ENCODE measurements at places on chromosomes 3 and 15.

GRCh38 chr3:127732303-127732702 lies 59.6 kb downstream of the ABTB1 start:
- DNase-seq = no peak

DNA sequence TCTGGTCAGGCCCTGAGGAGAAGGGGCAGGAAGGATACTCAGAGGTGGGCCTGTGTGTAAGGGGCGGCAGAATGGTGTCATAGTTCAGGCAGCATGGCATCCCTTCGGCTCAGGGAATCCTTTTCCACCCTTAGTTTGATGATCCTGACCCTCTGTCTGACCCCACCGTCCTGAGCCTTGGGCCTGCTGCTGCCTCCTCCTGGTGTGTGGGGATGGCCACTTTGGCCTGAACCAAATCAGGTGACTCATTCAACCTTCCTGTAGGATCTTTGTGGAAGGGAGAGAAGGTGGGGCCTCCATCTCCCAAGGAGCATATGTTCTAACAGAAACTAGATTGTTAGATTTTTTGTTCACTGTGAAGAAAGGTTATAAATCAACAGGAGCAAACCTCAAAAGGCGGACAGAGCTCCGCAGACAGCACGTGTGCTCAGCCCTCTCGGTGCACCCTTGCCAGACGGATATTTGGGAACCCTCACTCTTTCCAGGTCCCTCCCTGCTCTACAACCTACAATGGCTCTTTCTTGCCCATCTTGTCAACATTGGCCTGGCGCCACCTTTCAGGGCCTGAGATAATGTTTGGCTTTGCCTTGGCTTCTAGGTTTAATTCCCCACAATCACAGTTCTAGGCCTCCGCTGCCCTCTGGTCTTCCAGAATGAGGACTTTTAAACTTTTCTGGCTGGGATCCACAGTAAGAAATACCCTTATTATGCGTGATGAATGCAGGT lies 21.7 kb downstream of the THSD4 start:
- no peak for DNase-seq

DNA sequence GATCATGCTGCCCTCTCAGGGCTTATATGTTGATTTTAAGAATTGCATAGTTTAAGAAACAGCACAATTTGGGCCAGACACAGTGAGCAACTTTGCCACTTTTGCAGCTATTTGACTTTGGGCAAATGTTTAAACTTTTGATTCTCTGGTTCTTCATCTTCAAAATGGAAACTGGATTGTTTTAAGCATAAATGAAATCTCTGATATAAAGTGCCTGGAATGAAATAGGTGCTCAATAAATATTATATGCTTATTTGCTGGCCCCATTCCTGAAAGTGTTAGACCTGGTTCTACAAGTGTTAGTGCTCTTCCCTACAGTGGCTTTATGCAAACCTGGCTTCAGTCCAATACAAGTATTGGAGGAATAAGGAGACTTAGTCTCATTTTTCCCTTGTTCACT lies 33.1 kb upstream of the TSC22D2 start:
- DNase-seq = no peak

DNA sequence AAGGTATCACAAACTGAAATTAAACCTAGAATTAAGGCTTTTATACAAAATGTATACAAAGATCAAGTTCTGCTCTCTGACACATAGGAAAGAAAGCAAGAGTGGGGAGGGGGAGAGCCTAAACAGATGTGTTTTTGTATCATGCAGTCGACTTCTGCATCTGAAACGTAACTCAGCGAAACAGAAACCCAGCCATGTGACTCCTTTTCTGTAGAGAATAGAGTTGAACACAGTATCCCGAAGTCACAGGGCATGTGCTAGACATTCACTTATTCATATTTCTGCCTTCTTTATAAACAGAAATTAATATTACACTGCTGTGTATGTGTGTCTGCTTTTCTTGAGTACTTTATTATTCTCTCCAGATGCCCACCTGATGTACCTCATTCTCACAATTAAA lies 121.0 kb downstream of the PDZRN3 start:
- no peak for DNase-seq

DNA sequence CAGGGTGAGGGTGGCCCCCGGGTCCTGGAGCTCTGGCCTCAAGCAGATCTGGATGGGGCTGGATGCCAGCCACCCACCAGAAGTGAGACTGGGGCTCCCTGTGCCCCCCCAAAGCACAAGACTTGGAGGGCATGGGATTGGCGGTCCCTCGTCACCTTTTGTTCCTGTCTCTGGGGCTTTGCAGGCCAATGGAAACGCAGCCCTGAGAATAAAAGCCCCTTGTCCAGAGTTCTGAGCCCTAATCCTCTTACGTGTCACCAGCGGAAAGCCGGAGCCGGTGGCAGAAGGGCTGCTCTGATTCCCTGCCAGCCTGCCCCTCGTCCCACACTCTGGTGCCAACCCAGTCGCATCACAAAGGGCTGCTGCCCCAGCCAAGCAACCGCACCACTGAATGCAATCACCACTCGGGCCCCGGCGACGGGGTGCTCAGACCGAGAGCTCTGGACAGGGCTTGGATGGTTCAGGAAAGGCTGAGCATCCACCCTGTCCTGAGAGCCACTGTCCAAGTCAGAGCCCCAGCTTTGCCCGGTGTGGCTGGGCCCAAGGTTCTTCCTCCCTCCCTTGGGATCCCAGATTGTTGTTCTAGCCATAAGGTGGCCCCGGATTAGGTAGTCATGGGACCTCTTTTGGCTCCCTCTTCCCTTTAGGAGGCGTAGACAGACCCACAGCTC lies 22.8 kb upstream of the ELP6 start:
- no peak for DNase-seq

DNA sequence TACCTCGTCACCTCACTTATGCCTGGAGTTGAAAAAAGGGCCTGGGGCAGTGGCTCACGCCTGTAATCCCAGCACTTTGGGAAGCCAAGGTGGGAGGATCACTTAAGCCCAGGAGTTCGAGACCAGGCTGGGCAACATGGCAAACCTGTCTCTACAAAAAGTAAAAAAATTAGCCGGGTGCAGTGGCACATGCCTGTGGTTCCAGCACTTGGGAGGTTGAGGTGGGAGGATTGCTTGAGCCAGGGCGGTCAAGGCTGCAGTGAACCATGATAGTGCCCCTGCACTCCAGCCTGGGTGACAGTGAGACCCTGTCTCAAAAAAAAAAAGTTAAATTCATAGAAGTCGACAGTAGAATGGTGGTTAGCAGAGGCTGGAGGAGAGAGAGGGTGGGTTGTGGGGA lies 4.6 kb upstream of the NEIL1 start:
- no peak for DNase-seq

DNA sequence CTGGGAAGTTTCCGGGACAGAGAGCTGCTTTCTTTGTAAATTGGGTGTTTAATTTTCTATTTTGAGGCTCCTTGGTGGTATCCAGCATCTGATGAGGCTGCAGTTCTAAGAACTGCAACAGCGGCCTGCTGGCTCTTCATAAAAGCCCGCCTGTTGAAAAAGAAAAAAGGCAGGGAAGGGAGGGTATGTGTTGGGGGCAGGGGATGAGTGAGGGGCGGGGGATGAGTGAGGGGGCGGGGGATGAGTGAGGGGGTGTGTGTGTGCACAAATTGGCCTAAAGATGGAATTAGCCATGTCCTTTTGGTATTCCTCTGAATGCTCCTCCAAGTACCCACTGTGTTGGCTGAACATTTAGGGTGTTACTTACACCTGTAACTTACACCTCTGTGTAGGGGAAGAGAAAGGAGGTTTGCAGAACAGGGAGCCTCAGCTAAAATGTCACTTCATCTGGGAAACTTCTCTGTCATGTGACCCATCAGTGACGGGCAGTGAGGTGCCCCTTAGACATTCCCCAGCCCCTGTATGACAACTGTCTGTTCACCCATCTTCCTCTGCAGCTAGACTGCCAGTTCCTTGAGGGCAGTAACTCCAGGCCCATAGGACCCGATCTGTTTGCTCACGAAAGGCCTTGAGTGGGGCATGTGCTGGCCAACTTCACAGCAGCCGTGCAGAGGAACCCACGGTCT lies 57.6 kb downstream of the LRIG1 start:
- no peak for DNase-seq

DNA sequence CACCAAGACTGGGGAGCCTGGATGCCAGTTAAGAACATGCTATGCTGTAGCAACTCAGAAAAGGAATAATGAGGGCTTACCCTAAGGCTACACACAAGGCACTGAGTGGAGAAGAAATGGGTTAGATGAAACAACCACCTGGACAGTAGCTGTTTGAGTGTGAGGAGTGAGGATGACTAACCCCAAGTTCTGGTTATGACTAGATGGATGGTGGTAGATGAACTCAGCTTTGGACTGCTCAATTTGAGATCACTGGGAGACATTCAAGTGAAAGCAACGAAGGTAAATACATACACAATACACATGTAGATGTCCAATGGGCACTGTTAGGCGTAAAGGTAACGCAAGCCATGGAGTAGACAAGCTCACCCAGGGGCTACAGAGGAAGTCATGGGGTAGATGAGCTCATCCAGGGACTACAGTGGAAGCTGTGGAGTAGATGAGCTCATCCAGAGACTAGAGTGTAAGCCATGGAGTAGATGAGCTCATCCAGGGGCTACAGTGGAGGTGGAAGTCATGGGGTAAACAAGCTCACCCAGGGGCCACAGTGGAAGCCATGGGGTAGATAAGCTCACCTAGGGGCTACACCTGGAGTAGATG lies 98.3 kb downstream of the ANO10 start:
- no peak for DNase-seq
